ENCODE measurements at places on chromosomes 5 and 9.

DNA sequence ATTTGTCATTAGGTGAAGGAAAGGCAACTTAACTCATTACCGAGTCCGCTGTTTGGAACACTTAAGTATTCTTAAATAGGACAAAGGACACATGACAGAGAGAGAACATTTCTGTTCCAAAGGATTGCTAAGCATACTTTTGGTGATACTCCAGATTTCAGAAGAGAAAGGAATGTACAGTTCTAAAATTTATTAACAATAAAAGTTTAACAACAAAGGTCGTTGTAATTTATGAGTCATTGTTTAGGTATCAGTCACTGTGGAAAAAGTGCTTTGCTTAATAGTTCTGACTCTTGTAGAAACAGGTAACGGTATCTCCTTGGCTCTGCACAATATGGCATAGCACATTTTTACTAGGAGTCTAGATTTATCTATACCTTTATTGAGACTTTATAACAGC is 36.3 kb upstream of the PAM start:
- DNase-seq = no peak

- DNase-seq = no peak
Observed at GRCh38 chr9:91815896-91816295, 134.1 kb downstream of the ROR2 start.

DNA sequence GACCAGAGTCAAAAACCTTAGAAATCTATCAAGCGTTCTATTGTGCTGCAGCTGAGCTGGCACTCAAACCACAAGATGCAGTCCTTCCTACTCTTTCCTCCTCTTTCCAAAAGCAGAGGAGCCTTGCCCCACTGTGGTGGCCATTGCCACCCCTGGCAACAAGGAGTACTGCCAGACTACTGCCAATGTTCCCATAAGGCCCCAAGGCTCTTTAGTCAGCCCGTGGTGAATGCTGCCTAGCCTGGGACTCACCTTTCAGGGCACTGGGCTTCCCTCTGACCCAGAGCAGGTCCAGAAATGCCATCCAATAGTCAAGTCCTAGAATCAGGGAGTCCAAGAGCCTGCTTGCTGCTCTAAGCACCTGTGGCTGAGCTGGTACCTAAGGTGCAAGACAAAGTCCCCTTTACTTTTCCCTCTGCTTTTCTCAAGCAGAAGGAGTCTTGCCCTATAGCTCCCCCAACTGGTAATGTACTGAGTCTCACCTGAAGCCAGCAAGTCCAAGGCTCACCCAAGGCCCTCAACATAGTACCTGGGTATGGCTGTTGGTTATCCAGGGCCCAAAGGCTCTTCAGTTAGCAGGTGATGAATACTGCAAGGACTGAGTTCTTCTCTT is 219.4 kb downstream of the ATPSCKMT start:
- DNase-seq = no peak

- no peak for DNase-seq
Observed at GRCh38 chr5:67020096-67020615, 176.4 kb downstream of the CD180 start.
